ENCODE measurements at places on chromosomes 2 and 18. TPM values are rescaled to one million over a fixed set of nuclear protein-coding genes. Genes with fewer than 3 reads are reported as not detected.

WNT10A gene
- not detected for total RNA-seq

ERICH2 gene
- total RNA-seq = not detected

INHA gene
- total RNA-seq = not detected

FAHD2A gene
- total RNA-seq = 34.0 TPM

MYO7B gene
- total RNA-seq = 1.5 TPM

TMEM200C gene
- total RNA-seq = not detected

FHOD3 gene
- 0.07 TPM for total RNA-seq

AFF3 gene
- under 0.01 TPM for total RNA-seq

AMER3 gene
- total RNA-seq = not detected

C2orf80 gene
- total RNA-seq = not detected

SLC11A1 gene
- total RNA-seq = not detected

CLEC4F gene
- not detected for total RNA-seq

GPD2 gene
- total RNA-seq = 45.0 TPM

RASGRP3 gene
- 15.7 TPM for total RNA-seq

SCN3A gene
- under 0.01 TPM for total RNA-seq

DAPL1 gene
- not detected for total RNA-seq

ESPNL gene
- total RNA-seq = not detected

PXDN gene
- total RNA-seq = 307 TPM

ANKRD30BL gene
- total RNA-seq = not detected

EIF2AK3 gene
- total RNA-seq = 20.8 TPM

TXNDC2 gene
- total RNA-seq = under 0.01 TPM

VAMP5 gene
- total RNA-seq = 60.0 TPM

USP37 gene
- 7.9 TPM for total RNA-seq

HOXD1 gene
- 0.07 TPM for total RNA-seq

OR6B2 gene
- not detected for total RNA-seq

RBKS gene
- 0.67 TPM for total RNA-seq

LAMA1 gene
- total RNA-seq = 0.07 TPM

LGALSL gene
- total RNA-seq = 2.7 TPM

SP140 gene
- not detected for total RNA-seq

SERPINB12 gene
- not detected for total RNA-seq

CNTNAP5 gene
- total RNA-seq = not detected

PCARE gene
- total RNA-seq = not detected

GBX2 gene
- 6.4 TPM for total RNA-seq

MDH1B gene
- 0.35 TPM for total RNA-seq

CXXC1 gene
- total RNA-seq = 52.1 TPM

GPR45 gene
- total RNA-seq = not detected

PRLH gene
- not detected for total RNA-seq

COX7A2L gene
- total RNA-seq = 233 TPM

HDLBP gene
- total RNA-seq = 765 TPM

PLGLB1 gene
- 0.28 TPM for total RNA-seq

SANBR gene
- 13.8 TPM for total RNA-seq

SERPINB8 gene
- total RNA-seq = 33.8 TPM

FAM228A gene
- total RNA-seq = 0.14 TPM

CERKL gene
- not detected for total RNA-seq

SLC4A1AP gene
- total RNA-seq = 30.3 TPM

CFAP65 gene
- total RNA-seq = under 0.01 TPM

MC4R gene
- not detected for total RNA-seq

ZBTB7C gene
- not detected for total RNA-seq

DCC gene
- total RNA-seq = not detected

FEZ2 gene
- total RNA-seq = 88.4 TPM

FSHR gene
- not detected for total RNA-seq

SMYD5 gene
- 15.0 TPM for total RNA-seq

EN1 gene
- total RNA-seq = not detected

CYTIP gene
- 0.07 TPM for total RNA-seq
